ENCODE measurements at places on chromosomes 6 and 20.

DNA sequence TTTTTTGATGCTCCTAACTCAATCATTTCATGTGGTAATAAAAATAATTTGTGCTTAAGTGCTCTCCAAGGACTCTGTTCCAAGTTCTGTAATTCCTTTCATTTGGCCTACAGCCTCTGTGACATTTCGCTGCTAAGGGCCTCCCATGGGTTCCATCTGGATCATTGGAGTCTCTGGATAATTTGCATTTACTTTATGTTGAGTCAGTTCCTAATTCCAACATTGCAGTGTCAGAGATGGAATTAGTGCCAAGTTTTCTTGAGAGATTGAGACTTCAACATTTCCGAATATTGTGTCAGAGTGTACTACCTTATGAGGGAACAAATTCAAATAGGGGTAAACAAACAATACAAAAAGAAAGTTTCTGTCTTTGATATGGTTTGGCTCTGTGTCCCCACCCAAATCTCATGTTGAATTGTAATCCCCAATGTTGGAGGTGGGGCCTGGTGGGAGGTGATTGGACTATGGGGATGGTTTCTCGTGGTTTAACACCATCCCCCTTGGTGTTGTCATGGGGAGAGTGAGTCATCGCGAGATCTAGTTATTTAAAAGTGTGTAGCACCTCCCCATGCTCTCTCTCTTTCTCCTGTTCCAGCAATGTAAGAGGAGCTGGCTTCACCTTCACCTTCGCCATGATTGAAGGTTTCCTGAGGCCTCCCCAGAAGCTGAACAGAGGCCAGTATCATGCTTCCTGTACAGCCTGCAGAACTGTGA lies 244.1 kb upstream of the TBX18 start:
- no peak for DNase-seq

GRCh38 chr20:44279228-44279627 lies 31.8 kb downstream of the FITM2 start:
- DNase-seq: no peak

GRCh38 chr6:146670161-146670560 lies 71.4 kb downstream of the ADGB start:
- DNase-seq: no peak

GRCh38 chr6:131488780-131489179 lies 84.2 kb upstream of the ARG1 start:
- no peak for DNase-seq

Data from CD4-positive, alpha-beta T cell treated with Interleukin-2 at 100 ng/mL for 4 hours (primary cell).